Stimulated activated CD4-positive, alpha-beta T cell treated with anti-CD3 and anti-CD28 coated beads, Interleukin-1b, Interleukin-23, amount 100 ng/mL, for 48 hours (primary cell): ENCODE measurements at places on chromosomes 16 and 17.
A peak's percentile ranks its signal among the peaks of the same experiment; 100 is the strongest.

DNA sequence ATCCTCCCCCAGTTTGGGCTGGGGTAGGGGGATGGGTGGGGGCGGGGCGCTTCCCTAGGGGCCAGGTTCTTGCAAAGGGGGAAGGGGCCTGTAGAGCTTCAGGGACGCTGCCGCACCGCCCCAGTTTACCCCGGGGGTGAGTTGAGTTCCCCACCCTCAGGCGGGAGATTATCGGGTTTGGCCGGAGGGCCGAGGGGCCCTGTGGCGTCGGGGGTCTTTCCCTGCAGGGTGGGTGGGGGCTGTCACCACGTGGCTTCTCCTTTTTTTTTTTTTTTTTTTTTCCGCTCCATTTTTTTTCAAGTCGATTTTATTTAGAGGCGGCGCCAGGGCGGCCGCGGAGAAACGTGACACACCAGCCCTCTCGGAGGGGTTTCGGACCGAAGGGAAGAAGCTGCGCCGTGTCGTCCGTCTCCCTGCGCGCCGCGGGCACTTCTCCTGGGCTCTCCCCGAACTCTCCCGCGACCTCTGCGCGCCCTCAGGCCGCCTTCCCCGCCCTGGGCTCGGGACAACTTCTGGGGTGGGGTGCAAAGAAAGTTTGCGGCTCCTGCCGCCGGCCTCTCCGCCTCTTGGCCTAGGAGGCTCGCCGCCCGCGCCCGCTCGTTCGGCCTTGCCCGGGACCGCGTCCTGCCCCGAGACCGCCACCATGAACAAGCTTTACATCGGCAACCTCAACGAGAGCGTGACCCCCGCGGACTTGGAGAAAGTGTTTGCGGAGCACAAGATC lies at the start of gene IGF2BP1:
Gene IGF2BP1 (plus strand): TSS at position 283 of the 724 bp plus-strand sequence. CDS start 361 bp downstream, at position 644.
- DNase-seq: no peak

- DNase-seq: peak; percentile 38
These were observed 82.2 kb upstream of the ARL4D start for GRCh38 chr17:43316522-43317142.

- no peak for DNase-seq
These were observed 12.0 kb downstream of the CA4 start for GRCh38 chr17:60161598-60162330.

- DNase-seq: peak; percentile 51
These were observed 623 bp downstream of the MBTPS1 start for GRCh38 chr16:84115919-84116719.

DNA sequence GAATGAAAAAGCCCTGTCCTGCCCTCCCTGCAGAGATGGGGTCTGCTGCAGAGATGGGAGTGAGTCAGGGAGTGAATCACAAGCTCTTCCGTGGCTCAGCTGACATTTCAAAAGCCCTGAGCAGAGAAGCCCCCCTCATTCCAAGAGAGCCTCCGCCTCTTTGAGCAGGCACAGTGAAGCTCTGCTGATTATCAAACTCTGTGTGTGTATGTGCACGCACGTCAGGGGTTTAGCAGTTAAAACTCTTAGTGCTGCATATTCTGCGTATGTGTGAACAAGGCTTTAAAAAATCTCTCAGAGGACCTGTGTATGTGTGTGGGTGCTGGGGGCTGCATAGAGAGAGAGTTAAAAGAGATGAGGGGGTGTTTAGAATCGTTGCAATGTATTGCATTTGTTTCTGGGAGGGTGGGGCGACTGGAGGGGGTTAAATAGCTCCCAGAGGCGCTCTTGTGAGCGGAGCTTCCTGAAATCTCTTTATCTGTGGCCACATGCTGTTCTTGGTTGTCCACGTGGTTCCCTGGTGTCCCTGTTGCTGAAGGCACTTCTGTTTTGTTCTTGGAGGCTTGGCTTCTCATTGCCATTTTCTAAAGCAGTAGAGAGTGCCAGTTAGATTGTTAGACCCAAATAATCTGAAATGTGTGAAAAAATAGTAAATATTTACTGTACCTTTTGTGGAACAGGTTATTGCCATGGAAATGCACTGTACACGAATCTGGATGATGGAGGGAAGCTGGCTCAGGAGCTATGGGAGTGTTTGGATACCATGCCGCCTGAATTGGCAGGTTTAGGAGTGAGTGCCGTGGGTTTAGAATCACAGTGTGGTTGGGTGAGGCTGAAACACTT lies 116.6 kb downstream of the PRKCB start:
- DNase-seq: peak; percentile 57

- no peak for DNase-seq
These were observed at the start of gene CTRL for GRCh38 chr16:67931712-67932461. CTRL (minus strand) TSS chr16:67931862; CDS start chr16:67931852, 10 bp downstream.

GRCh38 chr17:69406941-69407340 lies 7.6 kb upstream of the MAP2K6 start:
- no peak for DNase-seq

DNA sequence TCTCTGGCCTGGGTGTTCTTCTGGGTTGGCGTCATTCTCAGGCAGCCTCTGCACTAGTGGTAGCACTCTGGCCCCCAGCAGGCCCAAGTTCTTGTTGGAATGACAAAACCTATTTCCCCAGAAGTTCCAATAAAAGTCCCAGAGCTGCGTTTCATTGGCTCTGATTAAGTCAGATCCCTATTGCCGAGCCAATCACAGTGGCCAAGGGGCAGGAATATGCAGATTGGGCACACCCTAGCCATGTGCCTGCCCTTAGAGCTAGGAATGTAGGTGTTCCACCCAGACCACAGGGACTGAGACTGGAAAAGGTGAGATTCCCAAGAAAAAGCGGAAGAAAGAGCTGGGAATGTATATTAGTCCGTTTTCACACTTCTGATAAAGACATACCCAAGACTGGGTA lies 44.9 kb upstream of the POLR3E start:
- no peak for DNase-seq

GRCh38 chr17:81656118-81656743 lies at the start of gene PDE6G:
PDE6G (minus strand) TSS chr17:81656542; CDS start chr17:81653305, 3,237 bp downstream.
- DNase-seq: no peak

GRCh38 chr16:4240624-4241023 lies 1.3 kb downstream of the SRL start:
- DNase-seq: no peak

DNA sequence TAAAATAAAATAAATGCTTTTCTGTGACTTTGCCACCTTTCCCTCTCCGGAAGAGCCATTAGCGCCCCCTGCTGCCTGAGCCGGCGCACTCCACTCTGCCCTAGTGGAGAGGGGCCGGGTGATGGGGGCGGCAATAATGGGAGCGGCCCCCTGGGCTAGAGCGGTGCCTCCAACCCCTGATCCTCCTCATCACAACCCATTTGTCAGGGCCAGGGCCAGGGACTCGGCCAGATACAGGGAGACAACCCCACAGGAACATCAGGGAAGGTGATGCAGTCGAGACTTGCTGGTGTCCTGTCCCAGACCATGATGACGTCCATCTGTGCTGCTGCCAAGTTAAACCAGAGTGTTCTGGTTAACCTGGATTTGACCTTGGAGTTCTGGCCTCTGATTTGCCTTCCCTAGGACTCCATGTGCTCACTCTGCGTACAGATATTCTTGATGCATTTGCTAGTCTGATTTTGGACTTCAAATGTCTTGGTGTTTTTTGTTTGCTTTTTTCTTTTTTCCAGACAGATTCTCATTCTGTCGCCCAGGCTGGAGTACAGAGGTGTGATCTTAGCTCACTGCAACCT lies 46.1 kb upstream of the BPTF start:
- no peak for DNase-seq

DNA sequence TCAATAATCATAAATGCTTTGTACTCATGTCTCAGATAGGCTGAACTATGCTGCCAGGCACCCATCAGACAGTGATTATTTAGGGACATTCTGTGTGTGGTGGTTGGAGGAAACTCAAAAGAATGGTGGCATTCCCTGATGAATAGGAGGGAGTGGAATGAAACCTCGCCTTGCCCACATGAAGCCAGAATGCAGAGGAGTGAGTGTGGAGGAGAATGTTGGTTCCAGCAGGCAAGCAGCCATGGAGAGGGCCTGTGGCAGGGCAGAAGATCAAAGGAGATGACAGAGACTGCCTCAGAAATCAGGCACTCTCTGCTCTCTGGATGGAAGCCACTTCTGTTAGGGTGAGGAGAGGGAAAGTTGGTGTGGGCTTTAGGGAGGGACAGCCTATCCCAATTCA lies 22.5 kb downstream of the KCTD19 start:
- DNase-seq: no peak

DNA sequence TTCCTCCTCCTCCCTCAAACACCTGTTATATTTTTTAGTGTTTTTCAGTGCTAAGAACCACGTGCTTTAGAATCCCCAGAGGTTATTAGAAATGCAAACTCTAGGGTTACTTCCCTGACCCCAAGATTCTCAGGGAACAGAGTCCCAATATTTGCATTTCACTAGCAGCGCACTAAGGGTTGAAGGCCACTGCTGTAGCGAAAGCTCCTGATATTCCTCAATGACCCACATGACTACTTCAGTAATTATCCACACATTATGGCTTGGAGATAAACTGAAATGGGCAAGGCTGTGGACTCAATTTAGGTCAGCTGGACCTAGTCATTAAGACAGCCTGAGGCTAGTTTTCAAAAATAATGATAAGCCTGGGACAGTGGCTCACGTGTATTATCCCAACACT lies 78.5 kb upstream of the BCAR1 start:
- no peak for DNase-seq

DNA sequence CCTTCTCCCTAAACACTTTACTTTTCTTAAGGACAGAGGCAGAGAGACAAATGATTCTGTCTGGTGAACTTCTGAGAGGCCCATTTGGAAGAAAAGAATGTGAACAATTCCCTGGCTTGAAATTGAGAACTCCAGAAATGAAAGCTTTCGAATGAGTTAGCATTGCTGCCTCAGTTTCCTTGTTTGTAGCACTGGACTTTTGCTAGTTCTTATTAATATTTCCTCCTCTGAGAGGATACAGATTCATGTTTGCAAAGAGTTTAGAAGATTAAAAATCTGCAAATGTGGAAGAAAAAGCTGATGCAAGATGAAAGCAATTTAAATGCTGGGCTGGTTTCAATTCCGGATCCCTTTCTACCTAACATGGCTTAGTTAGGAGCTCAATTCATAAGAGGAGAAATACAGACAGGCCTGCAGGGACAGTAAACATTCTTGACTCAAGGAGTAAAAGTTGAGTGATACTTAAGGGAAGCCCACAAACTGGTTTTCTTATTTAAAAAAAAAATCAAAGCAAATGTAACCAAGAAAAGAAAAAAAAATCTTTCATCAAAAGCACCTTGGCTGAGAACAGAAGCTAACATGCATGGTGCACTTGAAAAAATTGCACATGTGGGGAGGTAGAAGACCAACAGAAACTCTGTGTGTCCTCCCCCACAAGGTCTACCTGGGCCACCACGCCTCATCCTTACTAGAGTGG lies 27.1 kb downstream of the HNF1B start:
- no peak for DNase-seq

DNA sequence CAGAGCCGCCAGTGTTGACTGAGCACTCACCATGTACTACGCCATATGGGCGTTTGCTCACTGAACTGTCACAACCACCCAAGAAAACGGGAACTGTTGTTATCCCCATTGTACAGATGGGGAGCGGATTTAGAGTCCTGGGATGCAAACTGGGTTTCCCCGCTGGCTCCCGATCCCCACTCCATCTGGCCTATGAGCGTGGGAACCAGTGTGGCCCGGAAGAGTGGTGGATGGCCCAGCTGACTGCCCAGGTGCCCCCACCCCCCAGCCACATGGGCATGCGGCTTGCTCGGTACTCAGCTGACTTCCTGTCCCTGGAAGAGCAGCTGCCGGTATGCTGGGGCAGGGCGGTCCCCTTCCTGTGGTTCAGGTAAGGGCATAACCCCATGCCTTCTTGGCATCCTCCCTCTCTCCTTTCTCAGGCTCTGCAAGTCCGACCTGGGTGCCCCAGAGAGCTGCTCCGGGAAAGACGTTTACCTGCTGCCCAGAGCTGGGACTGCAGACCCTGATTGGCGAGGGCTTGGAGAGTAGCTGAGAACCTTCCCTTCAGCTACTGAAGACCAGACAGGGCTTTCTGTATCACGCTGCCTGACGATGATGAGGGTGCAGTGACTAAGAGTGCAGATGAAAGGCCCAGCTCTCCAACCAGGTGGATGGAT lies 16.2 kb downstream of the SOCS3 start:
- DNase-seq: peak; percentile 73

DNA sequence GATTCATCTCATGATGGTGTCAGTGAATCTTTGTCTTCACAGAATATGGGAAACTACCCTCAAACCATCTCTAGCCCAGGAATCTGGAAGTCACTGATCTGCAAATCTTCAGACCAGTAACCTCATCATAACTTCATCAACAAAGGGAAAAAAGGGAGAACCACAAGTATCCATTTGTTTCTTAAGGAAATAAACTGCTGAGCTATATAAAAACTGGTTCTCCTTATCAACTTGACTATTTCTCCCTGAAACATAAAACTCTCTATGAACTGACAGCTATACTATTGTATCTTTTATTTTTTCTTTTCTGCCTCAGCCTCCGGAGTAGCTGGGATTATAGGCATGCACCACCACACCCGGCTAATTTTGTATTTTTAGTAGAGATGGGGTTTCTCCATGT lies 39.3 kb downstream of the TRIM37 start:
- DNase-seq: no peak

- DNase-seq: no peak
These were observed 23.8 kb downstream of the HAPSTR1 start for GRCh38 chr16:9115277-9115676.

GRCh38 chr17:48545539-48545938 lies 630 bp upstream of the HOXB2 start:
- DNase-seq: no peak

DNA sequence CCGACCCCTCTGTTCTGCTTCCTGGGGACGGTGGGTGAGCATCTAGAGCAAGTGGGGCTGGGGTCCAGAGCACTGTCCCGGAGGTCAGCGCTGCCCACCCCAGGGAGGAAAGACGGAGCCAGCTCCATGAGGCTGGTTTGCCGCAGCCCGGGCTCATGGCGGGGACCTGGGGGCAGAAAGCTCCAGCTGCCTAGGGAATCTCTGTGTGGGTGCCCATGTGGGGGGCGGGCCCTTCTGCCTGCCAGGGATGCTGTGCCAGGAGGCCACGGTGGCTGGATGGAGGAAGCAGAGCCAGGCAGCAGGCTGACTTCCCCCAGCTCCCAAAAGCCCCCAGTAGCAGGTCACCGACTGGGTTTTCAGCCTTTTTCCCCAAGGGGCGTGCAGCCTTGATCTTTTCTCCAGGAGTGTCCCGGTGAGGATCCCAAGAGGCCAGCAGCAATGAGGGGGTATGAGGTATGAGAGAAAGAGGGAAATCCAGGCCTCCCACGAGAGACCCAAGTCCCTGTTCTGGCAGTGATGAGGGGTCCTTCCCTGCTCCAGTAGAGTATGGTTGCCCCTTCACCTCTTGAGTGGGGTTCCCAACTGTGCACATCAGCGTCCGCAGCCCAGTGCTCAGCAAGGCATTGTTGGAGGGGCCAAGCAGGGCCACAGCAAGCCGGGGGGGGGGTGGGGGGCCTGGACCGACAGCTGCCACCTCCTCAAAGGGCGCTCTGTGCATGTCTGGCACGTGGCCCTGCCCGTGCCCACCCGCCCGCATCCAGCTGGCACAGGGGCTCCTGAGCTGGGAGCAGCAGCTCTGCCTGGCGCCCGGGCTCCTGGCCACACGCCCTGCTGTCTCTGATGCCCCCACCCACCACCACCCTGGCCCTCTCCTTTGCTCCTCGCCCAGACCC lies 15.6 kb upstream of the BCAR1 start:
- no peak for DNase-seq
